ACHN (cell line): ENCODE measurements at places on chromosomes 2 and 18.

DNA sequence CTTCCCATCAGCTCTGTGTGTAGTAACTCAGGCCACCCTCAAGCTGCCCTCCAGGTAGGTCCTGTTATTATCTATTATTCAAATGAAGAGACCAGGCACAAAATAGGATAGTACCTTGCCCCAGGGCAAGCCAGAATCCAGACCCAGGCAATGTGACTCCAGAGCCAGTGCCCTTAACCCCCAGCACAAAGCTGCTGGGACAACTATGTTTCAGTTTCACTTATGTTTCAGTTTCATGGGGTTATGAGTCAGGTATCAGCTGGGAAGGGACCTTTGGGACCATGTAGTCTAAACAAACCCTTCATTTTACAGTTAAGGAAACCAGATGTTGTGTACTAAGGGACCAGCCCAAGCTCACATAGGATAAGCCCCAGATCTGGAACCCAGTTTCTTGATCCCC is 10.0 kb downstream of the HK2 start:
- DNase-seq, result peak; percentile 72

DNA sequence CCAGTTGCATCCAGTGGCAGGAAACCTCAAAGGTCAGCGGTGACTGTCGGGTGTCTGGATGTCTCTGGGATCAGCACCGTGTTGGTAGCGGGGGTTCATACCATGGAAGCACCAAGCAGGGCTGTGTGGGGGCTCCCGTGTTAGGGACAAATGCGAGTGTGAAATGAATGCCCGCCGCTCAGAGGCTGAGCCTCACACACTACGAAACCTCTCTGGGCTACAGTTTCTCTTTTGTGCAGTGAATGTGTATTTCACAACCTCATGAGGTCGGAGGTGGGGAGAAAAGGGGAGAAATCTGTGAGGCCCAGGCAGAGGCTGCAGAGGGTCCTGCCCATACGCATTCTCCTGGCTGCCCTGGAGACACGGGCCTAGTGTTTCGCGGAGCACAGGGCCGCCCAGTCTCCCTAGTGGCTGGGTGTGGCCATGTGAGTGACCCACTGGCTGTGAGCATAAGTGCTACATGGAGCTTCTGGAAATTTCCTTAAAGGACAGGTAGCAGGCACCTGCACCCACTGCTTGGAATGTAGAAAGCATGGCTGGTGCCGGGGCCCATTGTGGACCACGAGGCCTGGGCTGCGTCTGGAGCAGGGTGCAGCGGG is 138.0 kb upstream of the GLI2 start:
- DNase-seq, result no peak

- no peak for DNase-seq
Observed at GRCh38 chr2:126935774-126936173, 37.1 kb downstream of the TEX51 start.

DNA sequence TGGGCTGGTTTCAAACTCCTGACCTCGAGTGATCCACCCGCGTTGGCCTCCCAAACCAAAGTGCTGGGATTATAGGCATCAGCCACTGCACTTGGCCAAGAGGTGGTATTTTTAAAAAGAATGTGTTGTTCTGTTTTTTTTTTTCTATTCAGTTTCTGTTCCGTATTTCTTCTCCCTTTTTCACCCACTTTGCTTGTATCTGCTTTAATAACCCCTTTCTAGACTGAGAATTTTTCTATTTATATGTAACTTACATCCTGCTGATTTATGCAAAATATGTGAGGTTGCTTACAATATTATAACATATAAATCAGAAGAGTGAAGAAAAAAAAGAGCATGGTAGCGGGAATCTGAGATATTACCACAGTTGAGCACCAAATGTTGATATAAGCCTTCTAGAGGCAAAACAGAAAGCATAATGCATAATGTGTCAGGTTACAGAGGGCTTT is 17.2 kb upstream of the LYPD6B start:
- DNase-seq, result no peak
